Naive B cell (primary cell): ENCODE measurements at places on chromosomes 16 and 17.

DNA sequence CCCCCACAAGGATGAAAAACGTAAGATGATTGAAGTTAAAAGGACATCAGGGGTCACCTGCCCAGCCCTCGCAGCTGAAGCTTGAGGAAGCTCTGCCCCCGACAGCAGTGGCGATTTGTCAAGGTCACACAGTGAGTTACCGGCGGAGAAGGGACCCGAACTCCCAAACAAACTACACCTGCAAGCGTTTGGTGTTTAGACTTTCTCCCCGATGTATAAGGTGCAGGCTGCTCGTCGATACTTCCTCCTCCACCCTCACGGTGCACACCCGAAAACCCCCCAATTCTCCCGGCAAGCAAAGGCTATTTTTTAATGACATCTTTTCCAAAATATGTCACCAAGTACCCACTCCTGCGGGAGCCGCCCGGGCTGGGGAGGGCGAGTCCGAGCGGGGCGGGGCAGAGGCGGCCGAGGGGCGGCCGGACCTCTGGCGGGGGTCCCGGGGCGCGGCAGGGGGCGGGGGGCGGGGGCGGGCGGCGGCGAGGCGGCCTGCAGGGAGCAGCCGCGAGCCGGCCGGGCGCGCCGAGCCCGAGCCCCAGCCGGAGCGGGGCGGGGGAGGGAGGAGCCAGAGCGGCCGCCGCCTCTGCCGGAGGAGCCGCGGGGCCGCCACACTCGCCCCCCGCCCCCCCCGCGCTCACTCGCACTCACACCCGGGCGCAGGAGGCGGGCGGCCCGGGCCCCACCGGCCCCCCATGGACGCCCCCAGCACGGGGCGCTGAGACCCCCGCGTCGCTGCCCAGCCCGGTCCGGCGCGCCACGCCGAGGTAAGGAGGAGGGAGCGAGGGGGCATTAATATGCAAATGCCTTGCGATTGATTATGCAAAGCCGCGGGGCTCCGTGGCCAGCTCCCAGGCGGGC, at the start of gene THRA:
THRA (plus strand) TSS at position 637 of the 858 bp plus-strand sequence. CDS start 11,524 bp downstream, outside the sequence.
- peak; percentile 75 for DNase-seq

GRCh38 chr17:34740565-34741520, 161.5 kb downstream of the TMEM132E start:
- no peak for DNase-seq

GRCh38 chr17:17467720-17468119, 9.1 kb upstream of the MED9 start:
- DNase-seq = no peak

- DNase-seq = no peak
Observed at GRCh38 chr17:68733241-68734176, 132.3 kb upstream of the FAM20A start.

DNA sequence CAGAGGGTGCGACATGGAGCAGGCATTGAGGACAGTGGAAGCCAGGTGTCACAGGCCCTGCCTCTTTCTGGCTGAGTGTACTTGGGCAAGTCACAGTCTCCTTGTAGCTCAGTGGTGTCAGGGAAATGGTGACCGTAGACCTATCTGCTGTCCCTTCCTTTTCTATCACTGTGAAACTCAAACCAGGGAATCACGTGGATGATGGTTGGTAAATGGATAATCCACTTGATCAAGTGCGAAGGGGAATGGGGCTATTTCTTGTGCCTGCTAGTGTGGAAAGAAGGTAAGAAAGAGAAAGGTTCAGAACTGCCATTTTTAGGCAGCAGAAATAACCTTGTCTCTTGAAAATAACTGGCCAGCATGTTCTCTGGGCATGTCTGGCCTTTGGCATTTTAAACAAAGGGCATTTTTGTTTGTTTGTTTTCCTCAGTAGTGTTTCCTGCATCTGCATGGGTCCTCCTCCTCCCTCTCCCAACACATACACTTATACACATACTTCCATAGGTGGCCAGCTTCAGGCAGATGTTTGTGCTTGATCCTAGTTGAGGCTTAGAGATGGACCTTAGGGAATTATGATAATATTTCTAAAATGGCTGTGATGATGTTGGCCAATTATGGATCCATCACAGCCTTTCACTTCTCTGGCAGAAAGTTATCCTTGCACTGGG, 7.1 kb downstream of the TBX4 start:
- no peak for DNase-seq
